ENCODE measurements at places on chromosomes 5 and 9.

DNA sequence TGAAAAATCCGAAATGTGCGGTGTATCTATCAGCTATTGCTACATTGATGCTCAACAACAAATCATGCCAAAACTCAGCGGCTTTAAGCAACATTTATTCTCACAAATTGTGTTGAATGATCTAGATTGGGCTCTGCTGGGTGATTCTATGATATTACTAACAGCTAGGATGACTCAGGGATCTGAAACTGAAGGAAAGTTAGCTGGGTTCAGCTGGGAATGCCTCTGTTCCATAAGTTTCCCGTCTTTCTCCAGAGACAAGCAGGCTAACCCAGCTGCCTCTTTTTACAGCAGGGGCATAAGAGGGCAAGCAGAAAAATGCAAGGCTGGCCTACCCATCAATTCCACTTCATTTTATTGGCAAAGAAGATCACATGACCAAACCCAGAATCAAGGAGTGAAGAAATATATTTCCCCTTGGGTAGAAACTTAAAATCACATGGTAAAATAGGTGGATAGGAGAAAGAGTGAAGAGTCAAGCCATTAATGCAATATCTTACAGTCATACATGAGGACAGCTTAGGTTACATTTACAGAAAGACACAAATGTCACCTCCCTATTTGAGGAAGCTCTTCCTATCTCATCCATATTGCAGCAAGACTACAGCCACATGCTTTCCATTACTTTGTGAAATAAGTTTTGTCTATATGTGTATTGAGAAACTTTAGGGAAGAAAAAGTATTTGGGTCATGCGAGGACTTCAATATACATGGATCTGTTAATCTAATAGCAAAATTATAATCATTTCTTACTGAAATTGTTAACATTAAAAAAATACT is 30.8 kb downstream of the IL7R start:
- no peak for DNase-seq

GRCh38 chr5:150272531-150272930 is 17.0 kb downstream of the CAMK2A start:
- no peak for DNase-seq

GRCh38 chr9:74035786-74036185 is 461.3 kb upstream of the RORB start:
- DNase-seq, result no peak

DNA sequence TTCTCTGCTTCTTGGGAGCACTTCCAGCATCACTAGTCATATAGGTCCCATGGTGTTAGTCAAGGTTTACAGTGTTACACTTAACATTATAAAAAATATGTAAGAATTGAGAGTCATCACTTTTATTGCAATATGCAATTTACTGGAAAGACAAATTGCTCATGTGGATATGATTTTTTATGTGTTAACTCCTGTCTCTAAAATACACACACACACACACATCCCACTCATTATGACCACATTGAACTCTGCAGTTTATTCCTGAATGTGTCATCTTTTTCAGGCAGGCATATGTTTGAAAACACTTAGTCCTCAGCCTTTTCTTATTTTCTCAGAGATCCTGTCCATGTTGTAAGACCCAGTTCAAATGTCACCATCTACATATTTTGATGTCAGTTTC is 148.5 kb upstream of the MRPS30 start:
- no peak for DNase-seq

GRCh38 chr9:78486661-78487060 is 189.7 kb downstream of the PSAT1 start:
- no peak for DNase-seq

DNA sequence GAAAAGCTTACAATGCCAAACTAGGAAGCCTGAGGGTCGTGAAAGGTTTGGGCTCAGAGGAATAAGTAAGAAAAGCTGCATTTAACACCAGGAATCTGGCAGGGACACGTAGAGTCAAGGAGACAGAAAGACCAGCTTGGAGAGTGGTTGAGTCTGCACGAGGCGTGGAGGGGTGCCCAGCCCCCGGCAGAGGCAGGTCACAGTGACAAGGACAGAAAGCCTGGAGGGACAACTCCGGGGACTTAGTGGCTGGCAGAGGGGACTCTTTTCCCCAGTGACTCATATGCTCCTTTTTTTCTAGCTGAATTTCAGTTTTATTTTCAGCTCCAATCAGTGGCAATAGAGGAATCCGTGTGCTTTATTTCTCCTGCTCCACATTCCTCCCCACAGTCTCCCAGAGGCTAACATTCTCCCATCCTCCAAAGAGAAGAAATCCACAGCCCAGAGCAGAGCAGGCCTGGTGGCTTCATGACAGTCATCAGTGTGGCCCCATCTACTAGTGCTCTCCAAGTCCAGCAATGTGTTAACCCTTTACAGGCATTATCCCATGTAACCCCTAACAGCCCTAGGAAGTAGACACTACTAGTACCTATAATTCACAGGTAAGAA is 80.7 kb downstream of the KCNIP1 start:
- DNase-seq, result no peak

- no peak for DNase-seq
Measured at GRCh38 chr5:2756211-2757152, 5.0 kb upstream of the IRX2 start.

GRCh38 chr9:136719195-136719880 is 7.0 kb downstream of the DIPK1B start:
- DNase-seq, result no peak

DNA sequence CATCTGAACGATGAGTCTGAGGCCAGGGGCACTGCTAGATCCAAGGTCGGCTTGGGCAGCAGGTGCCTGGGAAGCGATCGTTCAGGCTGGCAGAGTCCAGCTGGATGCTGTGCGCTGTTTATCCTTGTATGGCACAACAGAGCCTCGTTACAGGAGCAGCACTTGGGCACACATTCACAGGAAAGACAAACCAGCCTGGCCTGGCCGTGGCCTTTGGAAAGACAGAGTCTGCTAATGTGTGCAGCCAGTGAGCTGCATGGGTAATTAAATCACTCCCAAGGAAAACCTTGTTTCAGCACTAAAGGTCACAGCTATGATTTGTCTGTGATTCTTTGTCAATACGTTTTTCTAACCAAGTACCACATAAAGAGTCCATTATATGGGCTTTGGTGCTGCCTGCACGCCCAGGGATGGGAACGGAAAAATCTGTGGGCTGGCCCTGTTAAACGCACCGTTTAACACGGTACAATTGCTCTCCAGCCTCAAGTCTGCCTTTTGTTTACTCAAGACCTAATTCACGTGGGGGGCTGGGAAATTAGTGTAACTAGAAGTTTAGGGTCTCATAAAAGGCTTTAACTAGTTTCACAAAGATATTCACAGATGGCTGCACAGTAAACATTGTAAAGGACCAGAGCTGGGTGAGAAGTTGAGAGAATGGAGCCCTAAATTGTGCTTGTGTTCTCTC is 509.3 kb downstream of the KDM4C start:
- DNase-seq, result no peak

- no peak for DNase-seq
Measured at GRCh38 chr9:138117101-138117750, 239.6 kb downstream of the CACNA1B start.

GRCh38 chr5:95445995-95446394 is 54.8 kb downstream of the FAM81B start:
- no peak for DNase-seq

GRCh38 chr9:114525513-114525912 is 20.2 kb upstream of the WHRN start:
- DNase-seq, result no peak

GRCh38 chr5:17157916-17158529 is 59.4 kb upstream of the BASP1 start:
- no peak for DNase-seq

DNA sequence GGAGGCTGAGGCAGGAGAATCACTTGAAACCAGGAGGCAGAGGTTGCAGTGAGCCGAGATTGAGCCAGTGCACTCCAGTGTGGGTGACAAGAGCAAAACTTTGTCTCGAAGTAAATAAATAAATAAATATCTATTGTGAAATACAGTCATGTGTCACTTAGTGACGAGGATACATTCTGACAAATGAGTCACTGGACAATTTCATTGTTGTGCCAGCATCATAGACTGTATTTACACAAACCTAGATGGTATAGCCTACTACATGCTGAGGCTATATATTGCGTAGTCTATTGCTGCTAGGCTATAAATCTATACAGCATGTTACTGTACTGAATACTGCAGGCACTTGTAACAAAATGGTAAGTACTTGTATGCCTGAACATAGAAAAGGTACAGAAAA is 61.1 kb upstream of the CCL21 start:
- DNase-seq, result no peak

- DNase-seq, result no peak
Measured at GRCh38 chr5:151318850-151319732, 15.5 kb upstream of the SLC36A3 start.

DNA sequence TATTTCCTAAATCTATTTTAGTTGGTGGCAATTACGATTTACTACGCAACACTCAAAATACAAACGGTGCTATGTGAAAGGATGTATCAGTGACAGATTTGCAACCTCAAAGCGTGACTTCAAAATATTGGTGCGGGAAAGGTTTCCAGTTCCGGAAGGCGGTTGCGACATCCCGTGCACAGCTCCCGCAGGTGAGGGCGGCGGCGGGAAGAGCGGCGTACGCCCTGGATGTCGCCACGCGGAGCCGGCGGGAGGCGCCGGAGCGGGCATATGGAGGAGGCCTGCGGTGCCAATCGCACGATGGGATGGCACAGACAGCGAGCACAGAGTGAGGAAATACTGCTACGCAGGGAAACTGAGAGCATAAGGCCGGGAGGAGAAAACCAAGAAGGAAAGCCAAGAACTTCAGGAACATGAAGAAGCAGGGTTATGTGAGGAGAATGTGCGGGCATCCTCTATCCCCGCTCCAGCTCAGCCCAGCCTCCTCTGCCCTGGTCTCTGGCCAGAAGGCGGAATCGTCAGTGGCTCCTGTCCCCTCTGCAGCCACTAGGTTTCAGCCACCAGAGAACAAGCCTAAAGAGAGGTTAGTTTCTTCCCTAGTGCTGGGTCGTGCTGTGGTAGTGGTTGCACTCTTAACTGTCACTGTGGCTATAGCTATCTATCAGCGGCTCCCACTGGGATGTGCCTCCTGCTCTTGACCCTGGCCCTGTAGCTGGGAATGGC is 378.1 kb upstream of the TLE4 start:
- DNase-seq, result no peak

GRCh38 chr9:71355884-71356283 is 234.5 kb upstream of the TRPM3 start:
- DNase-seq, result no peak

DNA sequence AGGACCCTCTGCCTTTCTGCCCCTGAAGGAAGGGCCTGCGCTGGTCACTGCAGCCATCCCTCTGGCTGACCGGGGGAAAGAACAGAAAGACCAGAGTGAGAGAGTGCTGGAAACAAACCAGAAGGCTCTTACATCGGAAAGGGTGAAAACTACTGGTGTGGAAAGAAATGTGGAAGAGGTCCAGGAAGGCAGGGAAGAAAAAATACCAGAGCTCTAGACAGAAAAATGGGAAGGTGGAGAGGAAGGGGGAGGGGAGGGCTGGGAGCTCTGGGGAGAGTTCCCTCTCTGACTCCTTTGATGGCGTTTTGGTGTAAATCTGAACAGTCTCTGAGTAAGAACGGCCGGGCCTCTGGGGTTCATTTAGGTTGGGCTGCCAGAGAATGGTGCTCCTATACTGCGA is 47.7 kb downstream of the COL23A1 start:
- DNase-seq, result no peak

GRCh38 chr5:179680780-179681401 is at the start of gene CBY3:
Gene CBY3, minus strand, starts transcription at chr5:179681034. Its CDS starts 116 bp downstream, at chr5:179680918.
- no peak for DNase-seq

GRCh38 chr5:172852490-172853354 is 18.7 kb downstream of the ERGIC1 start:
- no peak for DNase-seq

DNA sequence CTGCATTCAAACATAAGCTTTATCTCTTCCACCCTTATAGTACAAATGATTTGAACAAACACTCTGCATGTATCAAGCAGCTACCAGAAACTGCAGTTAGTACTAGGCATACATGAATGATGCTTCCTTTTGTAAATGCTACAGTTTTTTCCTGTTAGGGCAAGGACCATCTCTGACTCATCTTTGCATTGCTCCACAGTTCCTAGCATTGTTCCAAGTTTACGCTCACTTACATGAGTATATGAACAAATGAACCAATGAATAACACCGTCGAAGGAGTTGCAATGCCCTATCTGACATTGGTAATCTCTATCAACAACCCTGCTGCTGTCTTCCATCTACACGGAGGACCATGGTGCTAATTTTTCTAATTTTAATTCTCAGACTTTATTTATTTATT is 2.1 kb upstream of the ALDH7A1 start:
- DNase-seq, result no peak

- no peak for DNase-seq
Measured at GRCh38 chr5:23579566-23579965, 72.2 kb downstream of the PRDM9 start.

DNA sequence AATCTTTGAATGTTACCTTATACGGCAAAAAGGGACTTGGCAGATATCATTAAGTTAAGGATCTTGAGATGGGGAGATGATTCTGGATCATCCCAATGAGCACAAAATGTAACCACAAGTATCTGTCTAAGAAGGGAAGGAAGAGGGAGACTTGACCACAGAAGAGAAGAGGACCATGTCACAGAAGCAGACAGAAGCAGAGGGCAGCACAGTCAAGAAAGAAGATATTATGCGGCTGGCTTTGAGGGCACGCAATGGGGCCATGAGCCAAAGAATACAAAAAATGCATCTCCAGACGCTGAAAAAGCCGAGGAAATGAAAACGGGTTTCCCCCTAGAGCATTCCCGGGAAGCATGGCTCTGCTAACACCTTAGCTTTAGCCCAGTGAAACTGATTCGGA is 225.3 kb downstream of the NR2F1-AS1 start:
- no peak for DNase-seq

- no peak for DNase-seq
Measured at GRCh38 chr9:88197781-88198340, 59.6 kb upstream of the SPATA31C2 start.

DNA sequence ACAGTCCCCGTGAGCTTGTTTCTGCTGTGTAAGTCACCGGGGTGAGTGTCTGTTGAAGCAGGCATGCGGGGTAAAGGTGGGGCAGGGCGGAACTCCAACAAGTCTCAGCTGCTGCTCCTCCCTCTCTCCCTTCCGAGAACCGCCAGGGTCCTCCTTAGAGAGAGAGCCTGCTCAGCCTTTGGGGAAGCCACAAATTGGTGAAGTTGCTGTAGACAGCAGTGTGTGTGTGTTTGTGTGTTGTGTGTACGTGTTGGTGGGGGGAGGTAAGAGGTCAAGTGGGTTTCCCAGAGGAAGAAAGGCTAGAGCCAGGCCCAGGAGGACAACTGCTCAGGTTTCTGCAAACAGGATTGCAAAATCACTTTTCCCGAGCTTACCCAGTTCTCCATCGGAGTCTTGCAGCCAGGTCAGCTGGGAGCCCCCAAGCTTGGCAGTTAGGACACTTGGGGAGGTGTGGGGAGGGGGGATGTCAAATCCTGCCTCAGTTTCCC is 38.9 kb upstream of the DAB2IP start:
- no peak for DNase-seq

DNA sequence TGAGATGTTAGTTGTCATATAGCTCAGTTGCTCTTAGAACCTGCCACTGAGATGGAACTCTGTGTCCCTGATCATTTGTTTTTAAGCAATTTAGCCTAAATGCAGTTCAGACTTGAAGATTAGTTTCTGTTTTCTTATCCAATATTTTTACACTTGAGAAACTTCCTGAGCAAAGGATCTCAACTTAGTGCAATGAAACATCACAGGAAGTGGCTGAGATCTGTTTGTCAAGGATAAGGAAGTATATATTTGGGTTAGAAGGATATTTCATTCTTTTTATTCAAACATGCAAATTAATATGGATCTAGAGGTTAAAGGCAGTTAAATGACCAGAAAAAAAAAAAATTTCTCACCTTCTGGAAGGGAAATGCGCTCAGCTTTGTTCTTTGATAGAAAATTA is 19.7 kb upstream of the F2R start:
- no peak for DNase-seq

Measured in NT2/D1 (cell line).